ENCODE measurements at places on chromosomes 11 and 22. TPM values are rescaled to one million over a fixed set of nuclear protein-coding genes. Genes with fewer than 3 reads are reported as not detected.

DNA sequence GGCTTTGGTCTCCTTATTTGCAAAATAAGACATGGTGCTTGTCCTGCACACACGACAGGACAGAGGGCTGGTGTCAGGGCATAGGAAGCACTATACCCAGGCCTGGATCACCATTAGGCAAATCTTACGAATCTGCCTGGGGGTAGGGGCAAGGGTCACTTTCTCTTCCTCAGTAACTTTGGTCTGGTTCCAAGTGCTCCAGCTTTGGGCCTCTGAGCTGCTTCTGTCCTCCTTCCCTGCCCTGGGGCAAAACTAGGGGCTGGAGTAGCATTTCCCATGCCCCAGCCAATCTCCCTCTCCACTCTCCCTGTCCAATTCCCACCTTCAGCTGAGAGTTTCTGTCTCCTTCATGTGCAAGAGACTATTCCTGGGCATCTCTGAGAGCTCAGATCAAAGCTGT is 123.7 kb upstream of the NECTIN1 start:
- no peak for DNase-seq

Gene VPS51
- total RNA-seq = 243 TPM

DNA sequence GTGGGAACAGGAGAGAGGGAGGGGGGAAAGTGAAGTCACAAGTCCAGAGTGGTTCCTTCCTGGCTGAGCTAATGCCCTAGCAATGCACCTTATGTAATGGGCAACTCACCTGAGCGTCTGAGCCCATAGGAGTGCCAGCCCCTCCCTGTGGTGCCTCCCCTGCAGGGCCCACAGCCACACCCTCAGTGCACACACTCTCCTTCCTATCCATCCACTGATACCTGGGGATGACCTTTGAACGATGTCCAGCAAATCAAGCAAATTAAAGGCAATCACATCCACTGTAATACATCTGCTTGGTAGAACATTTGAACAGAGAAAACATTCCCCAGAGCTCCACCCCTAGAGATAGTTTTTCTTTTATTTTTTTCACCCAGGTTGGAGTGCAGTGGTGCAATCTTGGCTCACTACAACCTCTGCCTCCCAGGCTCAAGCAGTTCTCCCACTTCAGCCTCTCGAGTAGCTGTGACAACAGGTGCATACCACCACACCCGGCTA is 19.6 kb upstream of the MICAL2 start:
- DNase-seq = no peak

- DNase-seq = no peak
Measured at GRCh38 chr11:115124786-115125185, 379.4 kb downstream of the CADM1 start.

Gene FAM168A
- total RNA-seq = 14.1 TPM

GRCh38 chr11:67099831-67100324 is 19.2 kb upstream of the KDM2A start:
- DNase-seq = no peak

Gene ZNF214
- total RNA-seq = not detected

Gene FAM89B
- total RNA-seq = 21.6 TPM

- DNase-seq = no peak
Measured at GRCh38 chr11:105609341-105609781, 512 bp upstream of the GRIA4 start.

Gene DLG2
- 2.7 TPM for total RNA-seq

Gene FIBIN
- not detected for total RNA-seq

Data from activated B cell treated with CpG ODN at 0.5 μM for 24 hours (primary cell).